Activated T-helper 9 cell treated with anti-CD3 and anti-CD28 coated beads, Interleukin-2, amount 50 U/mL, for 16 hours (primary cell): ENCODE measurements at places on chromosomes 5 and 9.

DNA sequence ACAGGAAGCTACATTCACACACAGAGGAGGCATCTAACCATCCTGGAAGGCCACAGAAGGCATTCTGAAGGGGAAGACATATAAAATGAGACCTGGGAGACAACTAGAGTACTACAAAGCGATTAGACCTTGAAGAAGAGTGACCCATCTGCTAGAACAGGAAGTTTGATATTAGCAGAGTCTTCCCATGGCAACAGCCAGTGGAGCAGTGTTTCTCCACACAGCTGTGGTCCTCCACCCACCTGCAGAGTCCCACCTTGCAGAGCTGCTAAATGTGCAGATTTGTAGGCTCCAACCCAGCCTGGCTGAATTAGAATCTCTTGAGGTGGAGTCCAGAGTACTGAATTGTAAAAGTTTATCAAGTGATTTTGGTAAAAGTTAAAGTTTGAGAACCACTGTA is 267.0 kb downstream of the CETN3 start:
- no peak for DNase-seq

DNA sequence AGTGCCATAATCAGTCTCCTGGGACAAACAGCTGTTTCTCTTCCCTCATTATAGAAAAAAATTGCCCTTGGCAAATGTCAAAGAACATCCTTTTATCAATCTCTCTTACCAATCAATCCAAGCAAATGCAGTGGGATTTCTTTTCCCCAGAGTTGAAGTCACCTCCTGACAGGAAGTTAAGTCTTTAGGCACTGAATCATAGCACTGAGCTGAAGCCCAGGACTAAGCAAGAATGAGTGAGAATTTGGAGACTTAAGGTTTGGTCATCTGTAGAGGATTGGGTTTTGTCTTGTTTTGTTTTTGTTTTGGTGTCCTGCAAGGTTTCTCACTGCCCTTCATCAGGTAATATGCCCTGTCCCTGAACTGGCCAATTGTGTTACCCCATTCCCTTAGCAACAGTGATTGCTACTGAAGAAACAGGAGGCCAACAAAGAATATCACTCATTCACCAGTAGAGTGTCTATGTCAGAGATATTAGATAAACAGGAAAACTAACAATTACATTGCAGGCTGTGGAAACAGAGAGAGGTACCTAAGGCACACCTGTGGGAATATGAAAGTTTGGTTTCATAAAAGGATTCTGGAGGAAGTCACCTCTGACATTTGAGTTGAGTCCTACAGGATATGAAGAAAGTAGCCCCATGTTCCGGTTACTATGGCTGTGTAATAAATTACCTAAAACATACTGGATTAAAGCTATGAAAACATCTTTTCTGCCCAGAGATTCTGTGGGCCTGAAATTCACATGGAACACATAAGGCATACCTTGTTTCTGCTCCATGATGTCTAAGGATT is 4.5 kb upstream of the FXN start:
- no peak for DNase-seq

DNA sequence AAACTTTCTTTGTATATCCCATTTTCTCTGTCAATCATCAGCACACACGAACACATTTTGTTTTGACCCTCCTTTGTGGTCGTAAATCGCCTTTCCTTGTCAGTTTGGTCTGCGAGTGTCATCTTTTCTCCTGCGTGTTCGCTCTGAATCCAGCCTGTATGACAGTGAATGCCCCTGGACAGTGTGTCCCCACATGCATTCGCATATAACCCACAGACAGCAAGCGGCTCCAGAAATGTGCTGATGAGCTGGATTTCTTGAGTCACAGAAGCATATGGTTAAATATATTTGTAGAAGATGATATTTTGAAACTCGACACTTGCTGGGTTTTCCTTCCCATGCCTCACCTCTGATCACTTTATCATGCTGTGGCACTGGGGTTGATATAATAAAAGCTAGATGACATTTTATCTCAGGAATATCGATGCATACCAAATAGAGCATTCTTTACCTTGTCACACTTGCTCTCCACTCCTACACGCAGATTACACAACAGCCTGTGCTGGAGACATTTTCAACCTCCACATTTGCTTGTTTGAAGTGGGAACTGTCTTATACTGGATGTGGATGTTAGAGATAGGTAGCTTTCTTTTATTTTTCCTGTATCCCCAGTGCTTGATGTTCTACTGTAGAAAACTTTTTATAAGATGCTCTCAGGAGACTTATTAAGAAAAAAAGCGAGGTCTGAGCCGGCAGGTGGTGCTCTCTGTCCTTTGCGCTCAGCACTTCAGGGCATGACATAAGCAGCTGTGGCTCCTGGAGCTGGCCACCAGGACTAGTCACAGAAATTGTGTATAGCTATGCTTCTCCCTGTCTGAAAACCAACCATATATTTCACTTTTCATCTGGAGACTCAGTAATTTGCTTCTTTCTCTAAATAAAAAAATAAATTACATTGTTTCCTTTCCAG is 215.1 kb downstream of the SH3GL2 start:
- no peak for DNase-seq

GRCh38 chr5:157516006-157516405 is 56.0 kb downstream of the NIPAL4 start:
- DNase-seq = no peak
